Activated CD8-positive, alpha-beta memory T cell treated with anti-CD3 and anti-CD28 coated beads for 1 hour (primary cell): ENCODE measurements at places on chromosomes 7 and 10.

GRCh38 chr10:3535001-3535400 is 250.0 kb downstream of the KLF6 start:
- DNase-seq: no peak

- no peak for DNase-seq
These were observed 399.3 kb downstream of the HTR7 start for GRCh38 chr10:90458571-90458970.

DNA sequence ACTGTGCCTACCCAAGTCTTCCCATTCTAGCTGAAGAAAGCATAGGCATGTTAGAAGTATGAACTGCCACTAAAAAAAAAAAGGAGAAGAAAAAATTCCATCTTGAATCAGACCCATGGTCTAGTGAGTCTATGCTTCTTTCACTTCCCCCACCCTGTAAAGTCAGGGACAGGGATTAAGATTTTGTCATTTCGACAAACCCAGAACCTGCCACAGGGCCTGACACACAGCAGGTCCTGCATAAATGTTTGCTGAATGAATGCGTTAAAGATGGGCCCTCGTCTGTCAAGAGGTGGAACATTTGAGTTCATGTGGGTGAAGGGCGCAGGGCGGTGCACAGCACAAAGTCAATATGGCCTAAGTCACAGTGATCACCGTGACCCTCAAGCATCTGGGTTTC is 4.9 kb downstream of the HIPK2 start:
- no peak for DNase-seq

DNA sequence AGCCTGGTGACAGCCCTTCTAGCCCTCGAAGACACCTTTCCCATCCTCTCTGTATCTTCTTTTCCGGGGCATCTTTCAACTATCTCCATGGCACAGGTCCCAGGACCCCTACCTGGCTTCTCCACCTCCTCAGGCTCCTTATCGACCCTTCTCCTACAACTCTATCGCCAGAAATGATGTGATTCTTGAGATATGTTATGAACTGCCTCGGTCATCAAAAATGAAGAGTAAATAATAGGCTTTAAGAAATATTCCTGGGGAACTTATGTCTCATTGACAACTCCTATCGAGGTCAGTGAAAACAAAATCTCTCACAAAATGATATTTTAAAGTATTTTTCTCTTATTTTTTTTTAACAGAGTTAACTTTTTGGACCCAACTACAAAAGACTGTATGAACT is 405.5 kb upstream of the SHH start:
- DNase-seq: no peak

GRCh38 chr10:21212912-21213311 is 312.6 kb downstream of the SKIDA1 start:
- DNase-seq: no peak

GRCh38 chr7:143172354-143172753 is 10.9 kb upstream of the TAS2R39 start:
- DNase-seq: no peak

- no peak for DNase-seq
These were observed 197.1 kb downstream of the DOCK4 start for GRCh38 chr7:112009081-112009480.

DNA sequence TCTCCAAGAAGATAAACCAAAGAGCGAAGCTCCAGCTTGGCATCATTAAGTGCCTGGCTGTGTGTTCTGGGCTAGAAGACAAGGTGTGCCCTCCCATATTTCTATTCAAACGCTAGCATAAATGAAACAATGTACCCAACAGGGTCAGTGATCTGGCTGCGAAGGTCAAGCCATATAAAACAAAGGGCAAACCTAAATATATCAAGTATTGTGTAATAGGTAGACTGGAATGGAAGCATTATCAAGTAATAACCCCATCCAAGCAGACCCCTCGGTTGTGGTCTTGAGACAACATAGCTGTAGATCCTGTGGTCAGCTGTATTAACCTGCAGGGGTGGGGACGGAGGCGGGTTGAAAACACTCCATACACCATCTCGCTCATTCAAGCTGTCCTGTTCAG is 31.6 kb upstream of the TNKS2 start:
- DNase-seq: no peak

DNA sequence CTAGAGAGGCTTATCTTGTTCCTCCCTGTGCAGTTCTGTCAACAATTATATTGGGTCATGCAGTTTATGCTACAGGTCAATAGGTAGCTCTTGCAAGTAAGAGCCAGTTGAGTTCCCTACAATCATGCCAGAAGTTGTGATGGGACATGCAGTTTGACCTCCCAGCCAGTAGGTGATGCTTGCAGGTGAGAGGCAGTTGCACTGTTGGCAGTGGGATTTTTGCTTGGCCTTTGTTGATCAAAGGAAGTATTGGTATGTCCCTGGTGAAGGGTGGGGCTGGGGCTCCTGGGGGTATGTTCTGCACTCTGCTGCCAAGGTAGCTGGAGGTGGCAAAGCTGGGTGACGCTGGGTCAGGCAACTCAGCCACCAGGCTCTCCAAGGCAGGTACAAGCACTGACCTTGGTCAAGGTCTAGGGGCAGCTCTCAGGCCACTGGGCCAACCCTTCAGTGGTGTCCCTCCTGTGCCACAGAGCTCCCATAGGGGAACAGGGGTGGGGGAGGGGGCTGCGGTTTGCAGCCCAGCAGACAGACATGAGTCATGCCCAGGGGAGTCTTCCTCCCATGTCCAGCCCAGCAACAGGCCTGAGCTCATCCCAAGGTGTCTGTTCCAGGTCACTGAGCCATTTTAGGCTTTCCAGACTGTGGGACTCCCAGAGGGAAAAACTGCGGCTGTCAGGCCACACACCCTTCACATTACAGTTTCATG is 43.3 kb downstream of the MEOX2 start:
- no peak for DNase-seq

DNA sequence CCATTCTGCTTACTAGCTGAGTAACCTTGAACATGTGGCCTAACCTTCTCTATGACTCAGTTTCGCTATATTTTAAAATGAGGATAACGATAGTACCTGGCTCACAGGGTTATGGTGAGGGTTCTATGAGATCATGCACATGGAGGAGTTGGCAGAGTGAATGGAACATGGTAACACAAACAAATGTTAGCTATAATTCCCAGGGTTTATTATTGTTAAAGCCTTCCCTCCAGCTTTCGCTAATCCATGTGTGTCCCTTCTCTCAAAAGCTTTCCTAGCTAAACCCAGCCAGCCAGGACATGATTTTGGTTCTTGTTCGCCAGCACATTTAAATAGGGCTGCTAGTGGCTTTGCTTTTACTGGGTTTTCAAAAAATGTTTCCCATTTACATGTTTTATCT is 361.0 kb upstream of the NFE2L3 start:
- DNase-seq: no peak

GRCh38 chr7:37775921-37776320 is 72.5 kb upstream of the NME8 start:
- DNase-seq: no peak

- no peak for DNase-seq
These were observed 95.7 kb downstream of the ELAPOR2 start for GRCh38 chr7:86963599-86964230.

DNA sequence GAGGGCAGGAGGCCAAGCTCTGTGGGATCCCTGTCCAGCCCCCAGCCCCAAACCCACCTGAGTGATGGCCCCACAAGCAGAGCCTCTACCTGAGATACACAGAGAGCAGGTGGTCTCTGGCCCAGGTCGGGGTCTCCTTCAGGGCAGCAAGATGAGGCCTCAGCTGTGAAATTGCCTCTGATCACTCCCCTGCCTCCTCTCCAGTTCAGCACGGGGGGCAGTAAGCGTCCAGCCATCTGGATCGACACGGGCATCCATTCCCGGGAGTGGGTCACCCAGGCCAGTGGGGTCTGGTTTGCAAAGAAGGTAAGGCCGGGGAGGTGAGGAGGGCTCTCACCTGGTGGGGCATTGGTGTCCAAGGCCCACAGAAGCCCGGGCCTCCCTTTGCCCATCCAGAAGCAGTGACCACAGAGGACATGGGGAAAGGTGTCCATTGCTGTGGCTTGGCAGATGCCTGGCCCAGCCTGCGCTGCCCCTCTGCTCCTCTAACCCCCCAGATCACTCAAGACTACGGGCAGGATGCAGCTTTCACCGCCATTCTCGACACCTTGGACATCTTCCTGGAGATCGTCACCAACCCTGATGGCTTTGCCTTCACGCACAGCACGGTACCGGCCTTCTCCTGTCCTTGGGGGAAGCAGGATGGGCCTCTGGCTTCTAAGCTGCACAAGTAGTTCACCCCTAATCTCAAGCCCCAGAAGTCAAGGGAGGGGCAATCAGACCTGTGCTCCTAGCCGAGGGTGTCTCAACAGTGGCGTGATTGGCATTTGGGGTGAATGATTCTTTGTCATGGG is 3.1 kb downstream of the CPA1 start:
- DNase-seq: no peak

DNA sequence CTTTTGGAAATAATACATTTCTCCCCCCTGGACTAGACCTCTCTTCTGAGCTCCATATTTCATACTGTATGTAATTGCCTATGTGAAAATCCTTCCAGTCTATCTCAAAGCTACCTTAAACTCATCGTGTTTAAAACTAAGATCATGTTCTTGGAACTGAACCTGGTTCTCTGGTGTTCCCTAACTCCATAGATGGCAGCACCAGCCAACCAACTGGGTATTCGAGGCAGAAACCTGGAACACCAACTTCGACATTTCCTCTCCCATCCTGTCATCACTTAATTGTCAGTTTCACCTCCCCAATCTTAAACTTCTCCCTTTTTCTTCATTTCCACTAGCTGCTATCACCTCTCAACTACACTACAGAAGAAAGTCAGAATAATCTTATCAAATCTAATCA is 87.0 kb downstream of the ANKIB1 start:
- DNase-seq: no peak

GRCh38 chr10:119782981-119783664 is 57.3 kb downstream of the INPP5F start:
- DNase-seq: no peak

DNA sequence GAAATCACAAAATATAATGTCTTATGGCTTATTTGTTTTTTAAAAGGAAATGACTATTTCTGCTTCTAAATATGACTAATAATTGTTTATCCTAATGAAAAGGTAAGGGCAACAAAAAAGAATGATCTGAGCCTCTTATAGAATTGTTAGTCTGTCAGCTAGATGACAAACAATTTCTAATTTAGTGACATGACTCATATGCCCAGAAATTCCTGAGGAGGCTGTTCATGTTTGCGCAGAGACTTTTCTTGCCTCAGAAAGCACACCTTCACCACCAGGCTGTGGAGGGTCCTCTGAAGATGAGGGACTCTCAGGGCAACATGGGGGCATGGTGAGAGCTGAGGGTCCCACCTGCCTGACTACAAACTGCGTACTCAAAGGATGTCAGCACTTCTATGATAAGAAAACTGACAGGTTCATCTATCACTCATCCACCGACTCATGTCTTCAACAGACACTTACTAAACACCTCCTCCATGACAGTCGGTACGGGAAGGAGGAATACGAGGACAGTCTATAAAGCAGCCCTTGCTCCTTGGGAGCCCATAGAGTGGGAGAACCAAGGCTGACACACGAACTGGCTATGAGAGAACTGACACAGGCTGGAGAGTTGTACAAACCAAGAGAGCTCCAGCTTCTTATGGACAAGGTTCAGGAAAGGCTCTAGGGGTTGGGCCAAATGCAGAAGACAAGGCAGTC is 102.0 kb downstream of the PKD1L1 start:
- DNase-seq: no peak

GRCh38 chr10:73894245-73894971 is 16.5 kb upstream of the PLAU start:
- no peak for DNase-seq

- DNase-seq: no peak
These were observed 18.2 kb downstream of the SEC23IP start for GRCh38 chr10:119910689-119911088.

DNA sequence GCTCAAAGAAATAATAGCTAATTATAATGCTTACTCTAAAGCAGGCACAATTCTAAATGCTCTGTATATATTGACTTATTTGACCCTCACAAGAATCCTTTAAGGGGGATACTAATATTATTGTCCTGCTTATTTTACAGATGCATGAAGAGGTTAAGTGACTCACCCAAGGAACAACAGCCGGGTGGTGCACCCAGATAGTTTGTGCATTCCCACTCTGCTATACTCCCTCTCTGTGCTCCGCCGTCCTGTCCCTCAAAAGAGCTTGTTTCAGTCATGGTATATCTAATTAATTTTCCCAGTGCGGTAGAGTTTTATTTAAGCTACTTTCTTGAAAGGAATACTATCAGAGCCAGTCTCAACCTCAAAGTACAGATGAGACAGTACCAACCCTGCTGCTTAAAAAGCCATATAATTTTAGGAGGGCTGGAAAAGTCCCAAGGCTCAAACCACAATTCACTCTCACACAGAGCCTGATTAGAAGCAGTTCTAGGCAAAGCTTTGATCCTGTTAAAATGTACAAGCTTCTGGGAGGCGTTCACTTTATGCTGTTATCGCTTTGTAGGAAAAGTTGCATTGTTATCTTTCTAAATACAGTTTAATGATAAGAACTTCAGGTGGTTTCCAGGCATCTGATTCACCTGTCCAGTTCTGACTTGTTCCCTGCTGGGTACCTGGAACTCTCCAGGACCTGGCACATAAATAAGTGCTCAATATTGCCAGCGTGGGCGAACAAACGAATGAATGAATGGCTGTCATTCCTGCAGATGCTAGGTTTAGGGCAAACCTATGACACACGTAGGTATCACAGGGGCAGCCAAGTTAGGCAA is 261.5 kb upstream of the KLF14 start:
- DNase-seq: no peak

DNA sequence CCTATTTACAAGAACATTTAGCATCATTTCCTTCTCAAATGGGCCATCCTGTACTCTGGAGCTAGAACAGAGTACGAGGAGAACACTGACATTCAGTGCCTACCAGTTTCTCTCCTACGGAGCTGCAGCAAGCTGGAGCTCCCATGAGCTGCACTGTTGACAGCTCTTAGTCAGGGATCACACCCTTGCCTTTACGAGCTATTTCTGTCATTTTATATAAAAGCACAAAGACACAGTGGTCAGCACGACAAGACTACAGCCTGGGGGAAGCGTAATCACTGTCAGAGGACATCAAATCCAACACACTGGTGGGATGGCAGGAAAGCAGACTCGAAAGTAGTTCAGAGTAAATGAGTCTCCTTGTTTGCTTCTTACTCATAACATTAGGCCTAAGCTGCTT is 2.7 kb downstream of the CDCA7L start:
- no peak for DNase-seq
